ENCODE measurements at places on chromosomes 4 and X.

DNA sequence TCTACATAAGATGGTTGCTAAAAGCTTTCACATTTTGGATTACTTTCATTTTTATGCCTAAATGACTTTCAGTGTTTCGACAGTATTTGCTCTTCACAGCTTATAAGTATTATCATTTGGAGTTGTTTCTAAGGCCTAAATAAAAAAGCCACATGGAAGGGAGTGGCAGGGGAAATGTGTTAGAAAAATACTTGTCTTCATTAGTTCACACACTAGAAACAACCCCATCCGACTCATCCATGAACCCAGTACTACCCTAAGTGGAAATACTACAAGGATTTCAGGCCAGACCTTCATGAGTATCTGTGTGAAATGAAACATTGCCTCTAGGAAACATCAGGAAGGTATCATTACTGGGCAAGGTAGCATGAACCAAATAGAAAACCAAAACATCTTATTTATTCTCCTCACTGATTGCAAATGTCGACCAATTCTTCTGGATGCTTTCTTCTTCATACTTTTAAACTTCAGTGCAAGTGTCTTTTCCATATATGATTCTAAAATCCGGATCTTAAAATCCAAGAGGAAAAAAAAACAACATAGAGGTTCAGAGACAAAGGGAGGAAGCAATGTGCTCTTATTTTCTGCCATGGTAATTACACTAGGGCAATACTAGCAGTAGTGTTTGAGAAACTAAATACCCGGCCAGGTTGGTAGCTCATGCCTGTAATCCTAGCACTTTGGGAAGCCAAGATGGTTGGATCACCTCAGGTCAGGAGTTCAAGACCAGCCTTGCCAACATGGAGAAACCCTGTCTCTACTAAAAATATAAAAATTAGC lies 349.4 kb downstream of the ARHGAP24 start:
- DNase-seq, result peak; percentile 32

DNA sequence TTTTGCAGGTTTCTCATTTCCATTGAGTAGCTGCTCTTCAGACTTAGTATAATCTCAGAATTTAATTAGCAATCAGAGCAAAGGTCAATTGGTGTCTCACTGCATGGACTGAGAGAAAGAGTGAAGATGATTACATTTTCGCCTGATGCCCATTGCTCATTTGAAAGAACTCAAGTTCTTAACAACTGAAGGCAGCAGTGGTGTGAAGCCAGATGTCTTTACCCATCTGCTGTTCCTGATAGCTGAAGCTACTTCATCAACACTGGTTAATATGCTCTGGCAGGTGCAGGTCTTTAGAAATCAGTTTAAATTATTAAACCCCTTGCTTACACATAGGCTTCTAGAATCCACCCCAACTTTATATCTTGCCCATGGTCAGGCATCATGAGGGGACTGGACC lies 64.5 kb upstream of the FRAS1 start:
- no peak for DNase-seq

GRCh38 chr4:45502471-45502870 lies 621.4 kb downstream of the GABRG1 start:
- peak; percentile 51 for DNase-seq

- no peak for DNase-seq
Observed at GRCh38 chrX:75131973-75132627, 24.0 kb downstream of the ABCB7 start.

GRCh38 chr4:78312989-78313753 lies 238.4 kb upstream of the ANXA3 start:
- DNase-seq, result no peak

GRCh38 chrX:24956828-24957227 lies 58.9 kb downstream of the ARX start:
- DNase-seq, result peak; percentile 18

GRCh38 chrX:118459494-118459893 lies 36.1 kb upstream of the DOCK11 start:
- peak; percentile 28 for DNase-seq

GRCh38 chrX:154380153-154380552 lies 1.1 kb downstream of the EMD start:
- DNase-seq, result peak; percentile 25

GRCh38 chr4:20612313-20612712 lies 87.9 kb upstream of the PACRGL start:
- peak; percentile 57 for DNase-seq

- DNase-seq, result no peak
Observed at GRCh38 chrX:47523713-47524166, 37.3 kb upstream of the ARAF start.

GRCh38 chr4:129264008-129264657 lies 168.2 kb downstream of the C4orf33 start:
- no peak for DNase-seq

DNA sequence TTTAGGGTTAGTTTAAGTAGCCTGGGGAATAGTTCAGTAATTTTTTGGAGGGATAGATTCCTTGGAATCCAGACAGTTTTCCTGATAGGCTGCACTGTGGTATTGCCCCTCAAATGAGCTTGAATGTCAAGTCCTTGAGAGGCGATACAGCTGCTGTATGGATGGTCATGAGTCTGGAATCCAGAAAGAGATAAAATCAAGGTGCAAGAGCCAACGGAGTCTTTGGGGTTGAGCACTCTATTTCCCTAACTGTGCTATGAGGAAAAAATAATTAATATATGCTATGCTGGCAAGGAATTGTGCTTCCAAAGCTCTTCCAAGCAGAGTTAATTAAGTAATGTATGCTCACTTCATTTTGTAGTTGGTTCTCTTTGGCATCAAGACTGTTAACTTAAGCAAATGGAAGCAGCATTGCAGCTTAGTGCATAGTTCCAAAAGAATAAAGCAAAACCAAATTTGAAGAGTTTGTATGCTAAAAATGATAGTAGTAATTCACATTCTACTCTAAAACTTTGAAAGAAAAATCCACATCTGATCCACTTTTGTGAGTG lies 48.8 kb downstream of the LIMCH1 start:
- no peak for DNase-seq

DNA sequence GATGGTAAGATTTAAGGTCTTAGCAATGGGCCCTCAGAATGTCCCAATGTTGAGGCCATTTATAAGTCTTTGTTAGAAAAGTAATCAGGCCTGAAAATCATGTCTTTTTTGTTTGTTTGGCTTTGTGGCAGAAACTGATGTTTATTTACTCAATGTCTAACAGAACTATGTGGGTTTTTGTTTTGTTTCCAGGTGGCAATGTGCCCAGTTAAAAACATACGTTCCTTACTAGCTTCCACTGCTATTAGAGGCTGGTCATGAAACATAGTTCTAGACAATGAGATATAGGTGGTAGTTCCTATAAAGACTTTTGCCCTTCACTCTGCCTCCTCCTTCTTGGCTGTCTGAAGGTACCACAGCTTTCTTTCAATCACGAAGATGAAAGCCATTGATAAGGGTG lies 108.8 kb downstream of the C4orf51 start:
- DNase-seq, result no peak

DNA sequence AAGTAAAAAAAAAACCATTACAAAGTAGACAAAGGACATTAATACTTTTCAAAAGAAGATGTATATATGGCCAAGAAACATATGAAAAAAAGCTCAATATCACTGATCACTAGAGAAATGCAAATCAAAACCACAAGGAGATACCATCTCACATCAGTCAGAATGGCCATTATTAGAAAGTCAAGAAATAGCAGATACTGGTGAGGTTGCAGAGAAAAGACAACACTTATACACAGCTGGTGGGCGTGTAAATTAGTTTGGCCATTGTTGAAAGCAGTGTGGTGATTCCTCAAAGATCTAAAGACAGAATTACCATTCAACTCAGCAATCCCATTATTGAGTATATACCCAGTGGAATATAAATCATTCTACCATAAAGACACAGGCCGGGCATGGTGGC lies 39.3 kb downstream of the TASL start:
- no peak for DNase-seq

DNA sequence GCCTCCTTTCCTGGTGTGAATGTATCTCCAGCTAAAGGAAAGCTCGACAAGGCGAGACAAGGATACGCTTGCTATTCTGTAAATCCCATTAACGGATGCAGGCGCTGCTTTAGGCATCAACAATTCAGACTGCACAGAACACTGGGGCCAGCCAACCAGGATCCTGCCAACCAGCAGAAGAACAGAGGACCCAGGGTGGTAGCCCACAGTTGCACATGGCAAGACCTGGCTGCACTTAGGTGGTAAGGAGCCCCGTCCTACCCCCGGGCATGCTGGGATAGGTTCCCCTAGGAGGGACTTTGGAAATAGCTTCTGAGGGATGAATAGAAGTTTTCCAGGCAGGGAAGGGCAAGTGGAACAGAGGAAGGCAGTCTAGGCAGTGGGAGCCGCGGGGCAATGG lies 20.7 kb downstream of the PSAPL1 start:
- DNase-seq, result no peak

DNA sequence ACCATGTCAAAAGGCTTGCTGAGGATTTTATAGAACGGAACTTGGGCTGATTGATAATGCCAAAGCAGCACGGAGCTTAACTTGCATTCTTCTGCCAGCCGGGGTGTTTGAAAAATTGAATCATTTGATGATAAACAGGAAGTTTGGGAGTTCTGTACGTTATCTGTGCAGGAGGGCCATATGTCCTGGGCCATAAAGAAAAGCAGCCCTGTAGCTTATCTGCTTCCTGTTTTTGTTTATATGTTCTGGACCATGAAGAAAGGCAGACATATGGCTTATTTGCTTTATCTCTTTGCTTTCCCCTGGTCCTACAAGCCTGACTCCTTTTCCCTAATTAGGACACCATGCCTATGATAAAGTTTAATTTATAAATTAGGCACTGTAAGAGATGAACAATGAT lies 62.4 kb downstream of the HOPX start:
- no peak for DNase-seq

DNA sequence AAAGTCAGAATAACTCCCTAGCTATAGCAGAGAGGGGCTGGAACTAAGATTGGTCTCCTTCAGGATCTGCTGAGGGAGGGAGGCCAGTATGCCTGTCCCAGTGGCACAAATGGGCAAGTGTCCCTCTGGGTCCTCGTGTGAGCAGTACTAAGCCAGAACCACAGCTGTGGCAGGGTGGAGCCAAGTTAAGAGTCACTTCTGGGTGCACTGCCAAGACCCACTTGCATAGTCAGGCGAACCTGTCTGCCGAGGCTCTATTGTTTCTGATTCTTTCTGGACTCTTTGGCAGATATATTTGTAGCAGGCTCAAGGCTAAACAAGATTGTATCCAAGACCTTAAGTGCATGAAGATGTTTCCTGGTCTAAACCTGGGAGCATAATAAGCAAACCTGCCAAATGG lies 1123.7 kb upstream of the POU3F4 start:
- peak; percentile 0 for DNase-seq

DNA sequence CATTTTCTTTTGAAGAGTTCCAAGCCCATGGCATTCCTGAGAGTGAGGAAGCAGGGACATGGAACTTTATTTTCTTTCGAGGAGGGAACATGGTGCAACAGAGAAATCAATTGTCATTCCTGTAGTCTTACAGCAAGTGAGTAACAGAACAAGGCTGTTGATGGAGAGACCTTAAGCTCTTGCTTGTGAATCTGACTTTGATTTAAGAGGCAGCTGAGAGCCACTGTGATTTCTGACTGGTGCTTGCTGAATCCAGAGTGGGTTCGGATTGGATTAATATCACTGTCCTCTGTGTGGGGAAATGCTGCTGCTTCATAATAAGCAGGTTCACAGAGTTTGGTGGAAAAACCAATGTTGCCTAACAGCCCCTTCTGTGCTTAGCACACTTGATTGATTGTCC lies 4.7 kb upstream of the ATP1B4 start:
- DNase-seq, result no peak

DNA sequence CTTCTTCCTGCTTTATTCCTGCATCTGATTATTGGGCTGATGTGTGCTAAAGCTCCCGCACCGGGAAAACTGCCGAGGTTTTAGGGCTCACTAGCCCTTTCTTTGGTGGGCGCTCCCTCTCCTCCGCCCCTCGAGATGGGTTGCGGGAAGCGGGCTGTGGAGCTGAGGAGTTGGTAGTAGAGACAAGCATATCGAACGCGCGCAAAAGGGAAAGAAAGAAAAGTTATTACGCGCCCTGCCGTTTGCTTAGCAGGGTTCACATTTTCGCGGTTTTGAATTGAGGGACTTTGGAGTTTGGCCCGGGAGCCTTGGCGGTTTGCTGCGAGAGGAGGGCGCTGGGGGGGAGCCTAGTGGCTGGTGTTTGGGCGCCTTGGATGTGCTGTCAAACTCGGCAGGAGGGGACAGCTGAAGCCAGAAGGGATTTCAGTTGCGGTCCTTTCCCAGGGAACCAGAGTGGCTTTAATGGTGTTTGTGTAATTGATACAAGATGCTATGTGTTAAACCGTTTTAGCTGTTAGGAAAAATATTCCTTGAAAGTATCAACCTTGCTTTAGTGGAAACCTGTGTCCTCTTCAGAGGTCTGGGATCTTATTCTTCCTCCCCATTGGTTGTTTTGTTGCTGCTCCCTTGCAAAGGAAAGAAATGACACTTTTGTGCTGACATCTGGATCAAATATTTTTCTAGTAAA lies 1.1 kb downstream of the GAB1 start:
- DNase-seq, result peak; percentile 29

DNA sequence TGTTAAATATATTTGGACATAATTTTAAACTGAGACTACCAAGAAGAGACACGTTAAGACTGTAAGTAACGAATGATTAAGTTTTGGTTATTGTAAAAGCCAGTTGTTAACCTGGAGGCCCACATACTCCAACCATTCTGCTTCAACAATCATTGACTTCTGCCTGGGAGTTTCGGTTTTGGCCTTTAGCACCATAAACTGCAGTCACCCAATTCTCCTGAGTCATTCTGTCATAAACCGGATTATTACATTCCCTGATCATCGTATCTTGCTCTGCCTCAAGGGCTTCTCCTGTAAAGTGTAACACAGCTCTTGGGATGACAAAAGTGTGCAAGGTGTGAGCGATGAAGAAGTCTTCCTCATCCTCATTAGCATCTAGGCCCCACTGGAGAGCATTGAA lies 46.9 kb upstream of the PABPC1L2A start:
- no peak for DNase-seq

DNA sequence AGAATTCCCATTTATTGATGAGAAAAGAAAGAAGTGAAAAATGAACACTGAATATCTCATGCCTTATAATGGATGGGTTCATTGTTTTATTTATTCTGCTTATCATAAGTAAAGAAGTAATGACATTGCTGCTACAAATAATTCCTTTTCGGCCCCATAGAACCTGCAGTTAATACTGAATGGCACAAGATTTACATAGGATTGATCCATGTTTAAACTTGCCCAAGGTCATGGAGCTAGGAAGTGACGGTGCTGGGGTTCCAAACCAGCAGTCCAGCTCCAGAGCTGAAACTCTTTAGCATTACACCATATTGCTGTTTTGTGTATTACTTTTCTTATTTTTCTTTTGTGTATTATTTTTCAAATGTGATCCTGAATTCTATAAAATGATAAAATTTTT lies 30.2 kb upstream of the PRSS48 start:
- DNase-seq, result no peak

DNA sequence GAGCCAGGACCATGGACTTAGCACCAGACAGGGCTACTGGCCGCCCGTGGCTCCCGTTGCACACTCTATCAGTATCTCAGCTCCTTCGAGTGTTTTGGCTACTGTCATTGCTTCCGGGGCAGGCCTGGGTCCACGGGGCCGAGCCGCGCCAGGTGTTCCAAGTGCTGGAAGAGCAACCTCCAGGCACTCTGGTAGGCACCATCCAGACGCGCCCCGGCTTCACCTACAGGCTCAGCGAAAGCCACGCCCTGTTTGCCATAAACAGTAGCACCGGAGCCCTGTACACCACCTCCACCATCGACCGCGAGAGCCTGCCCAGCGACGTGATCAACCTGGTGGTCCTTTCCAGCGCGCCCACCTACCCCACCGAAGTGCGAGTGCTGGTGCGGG lies 1.6 kb downstream of the FAT4 start:
- peak; percentile 77 for DNase-seq
